ENCODE measurements at places on chromosomes 7 and 10. TPM values are rescaled to one million over a fixed set of nuclear protein-coding genes. Genes with fewer than 3 reads are reported as not detected.

The ZNF425 gene
- 3.6 TPM for total RNA-seq

The LEP gene
- total RNA-seq = 0.11 TPM

The BCL7B gene
- total RNA-seq = 67.1 TPM

The ASZ1 gene
- not detected for total RNA-seq

The IGF2BP3 gene
- 0.67 TPM for total RNA-seq

The PLEKHS1 gene
- total RNA-seq = not detected

The CADPS2 gene
- total RNA-seq = 33.1 TPM

- H3K4me1 ChIP-seq = no peaks in the 10 kb centered on the region
- no peak overlapping the region for H3K27ac ChIP-seq
- DNase-seq = no peak
- no peaks in the 10 kb centered on the region for H3K36me3 ChIP-seq
- H3K4me3 ChIP-seq = no peak overlapping the region
Measured at GRCh38 chr7:37104822-37105518, 343.7 kb downstream of the ELMO1 start.

DNA sequence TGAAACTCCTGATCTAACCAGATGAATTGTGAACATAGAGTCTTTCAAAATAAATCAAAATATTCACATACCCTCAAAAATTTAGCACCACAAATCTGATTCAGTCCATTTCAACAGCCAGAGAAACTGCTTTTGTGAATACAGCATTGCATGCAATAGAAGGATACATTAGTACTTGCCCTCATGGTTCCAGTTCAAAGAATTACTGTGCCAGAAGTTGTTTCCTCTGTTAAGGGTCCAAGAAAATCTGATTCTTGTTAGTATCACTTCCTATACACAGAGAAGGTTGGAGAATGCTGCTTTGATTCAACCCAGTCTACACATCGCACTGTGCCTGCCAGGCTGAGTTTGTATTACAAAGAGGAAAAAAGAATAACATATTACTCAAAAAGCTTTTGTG lies 115.6 kb downstream of the TFEC start:
- H3K4me3 ChIP-seq = no peak overlapping the region
- H3K27me3 ChIP-seq = no peaks in the 10 kb centered on the region
- peaks cover 31% of the 10 kb centered on the region for H3K4me1 ChIP-seq
- no peak overlapping the region for H3K27ac ChIP-seq

- H3K4me1 ChIP-seq = peaks cover 27% of the 10 kb centered on the region
- H3K27ac ChIP-seq = no peak overlapping the region
- no peak for DNase-seq
- H3K27me3 ChIP-seq = no peaks in the 10 kb centered on the region
Measured at GRCh38 chr10:27820637-27821036, 75.0 kb upstream of the MKX start.

- H3K27ac ChIP-seq = no peak overlapping the region
- H3K27me3 ChIP-seq = no peaks in the 10 kb centered on the region
- DNase-seq = no peak
- H3K4me1 ChIP-seq = no peaks in the 10 kb centered on the region
- H3K36me3 ChIP-seq = no peaks in the 10 kb centered on the region
- no peak overlapping the region for H3K4me3 ChIP-seq
Measured at GRCh38 chr7:135224027-135224426, 9.6 kb upstream of the STRA8 start.

- DNase-seq = no peak
- H3K4me3 ChIP-seq = peak overlapping the region; percentile 91
- no peaks in the 10 kb centered on the region for H3K27me3 ChIP-seq
- H3K4me1 ChIP-seq = peaks cover 29% of the 10 kb centered on the region
- no peaks in the 10 kb centered on the region for H3K36me3 ChIP-seq
Measured at GRCh38 chr10:102420181-102420713, 389 bp upstream of the FBXL15 start.

DNA sequence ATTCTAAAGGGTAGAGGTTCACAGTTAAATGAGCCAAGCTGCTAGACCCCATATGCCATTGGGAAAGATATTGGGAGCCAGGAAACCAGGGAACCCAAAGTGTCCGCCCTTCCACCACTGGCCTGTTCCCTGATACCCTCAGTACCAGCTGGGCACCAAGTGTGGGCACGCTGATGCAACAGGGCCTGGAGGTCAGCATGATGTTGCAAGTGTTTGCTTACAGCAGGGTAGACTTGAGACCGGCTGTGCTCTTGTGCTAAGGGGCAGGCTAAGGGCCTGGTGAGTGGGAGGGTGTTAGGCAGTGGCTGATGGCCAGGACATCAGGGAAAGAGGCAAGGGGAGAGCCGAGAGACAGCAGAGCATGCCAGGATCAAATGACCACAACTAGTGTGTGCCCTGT lies 21.0 kb upstream of the MYL7 start:
- no peak for DNase-seq
- H3K36me3 ChIP-seq = no peaks in the 10 kb centered on the region
- H3K4me1 ChIP-seq = peaks cover 31% of the 10 kb centered on the region
- no peak overlapping the region for H3K27ac ChIP-seq
- H3K4me3 ChIP-seq = no peak overlapping the region

- H3K36me3 ChIP-seq = no peaks in the 10 kb centered on the region
- no peak overlapping the region for H3K4me3 ChIP-seq
- H3K27me3 ChIP-seq = no peaks in the 10 kb centered on the region
- H3K27ac ChIP-seq = no peak overlapping the region
- H3K4me1 ChIP-seq = peaks cover 18% of the 10 kb centered on the region
Measured at GRCh38 chr10:26857991-26858706, 2.6 kb downstream of the ABI1 start.

Data from thyroid gland (tissue), 4 donors.